ENCODE measurements at places on chromosomes 1 and 21. TPM values are rescaled to one million over a fixed set of nuclear protein-coding genes. Genes with fewer than 3 reads are reported as not detected.

CFHR5 gene
- not detected for total RNA-seq

RXRG gene
- not detected for total RNA-seq

CELA3B gene
- not detected for total RNA-seq

CASQ2 gene
- total RNA-seq = not detected

KCND3 gene
- not detected for total RNA-seq

ERICH3 gene
- total RNA-seq = not detected

SLC44A3 gene
- total RNA-seq = 2.4 TPM

SIPA1L2 gene
- 6.3 TPM for total RNA-seq

RGS18 gene
- total RNA-seq = not detected

CORT gene
- total RNA-seq = 0.14 TPM

ASCL5 gene
- total RNA-seq = 0.13 TPM

VWA5B1 gene
- not detected for total RNA-seq

SDHC gene
- total RNA-seq = 242 TPM

EPS8L3 gene
- total RNA-seq = 0.52 TPM

CD53 gene
- not detected for total RNA-seq

HPCA gene
- total RNA-seq = 0.21 TPM

OR6K3 gene
- not detected for total RNA-seq
